ENCODE measurements at places on chromosomes 2 and 18.

DNA sequence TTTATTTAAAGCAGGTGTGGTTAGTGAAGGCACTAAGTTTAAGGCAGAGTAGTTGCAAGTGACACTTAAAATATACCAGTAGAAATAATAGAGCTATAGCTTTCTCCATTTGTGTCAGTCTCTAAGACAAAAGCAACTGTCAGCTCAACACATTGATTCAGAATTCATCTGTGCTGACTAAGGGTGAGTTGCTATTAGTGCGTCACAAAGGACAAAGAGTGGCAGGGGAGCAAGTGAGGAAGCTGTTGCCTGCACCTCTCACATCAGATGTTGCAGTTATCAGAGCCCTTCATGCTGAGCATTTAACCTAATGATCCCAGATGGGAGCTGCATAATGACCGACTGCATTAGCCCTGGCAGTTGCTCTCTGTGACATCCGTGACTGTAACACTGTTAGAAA, 138.6 kb downstream of the DTNA start:
- DNase-seq: no peak

- no peak for DNase-seq
Observed at GRCh38 chr2:7611750-7612149, 694.5 kb downstream of the RNF144A start.

DNA sequence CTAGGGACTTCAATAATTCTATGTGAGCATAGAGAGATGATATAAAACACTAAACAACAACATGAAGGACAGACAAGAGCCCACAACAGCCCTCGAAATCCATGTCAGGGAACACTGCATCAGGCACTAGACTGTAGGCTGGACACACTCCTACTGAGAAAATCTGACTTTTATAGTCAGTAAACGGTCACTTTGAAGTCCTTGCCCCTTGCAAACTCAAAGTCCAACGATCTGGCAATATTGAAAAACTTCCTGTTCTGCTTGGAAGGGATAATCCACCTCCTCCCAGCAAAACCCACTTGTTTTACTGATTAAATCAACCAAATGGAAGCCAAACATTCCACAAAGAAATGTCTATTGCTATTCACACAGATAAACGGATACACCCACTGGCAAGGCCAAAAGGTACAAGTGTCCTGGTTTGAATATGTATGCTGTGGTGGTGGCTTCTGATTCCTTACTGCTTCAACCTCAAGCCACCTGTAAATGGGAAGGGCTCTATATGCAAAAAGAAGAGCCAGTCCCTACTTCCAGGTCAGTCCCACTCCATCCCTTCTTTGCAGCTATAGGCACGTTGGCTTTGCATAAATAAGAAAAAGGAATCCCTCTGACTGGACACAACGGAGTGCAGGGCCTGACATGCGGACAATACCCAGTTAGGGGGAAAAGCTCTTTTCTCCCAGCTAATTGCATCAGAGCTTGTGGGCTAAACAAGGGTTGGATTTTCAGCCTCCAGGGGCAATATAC, 56.6 kb downstream of the STK39 start:
- no peak for DNase-seq

DNA sequence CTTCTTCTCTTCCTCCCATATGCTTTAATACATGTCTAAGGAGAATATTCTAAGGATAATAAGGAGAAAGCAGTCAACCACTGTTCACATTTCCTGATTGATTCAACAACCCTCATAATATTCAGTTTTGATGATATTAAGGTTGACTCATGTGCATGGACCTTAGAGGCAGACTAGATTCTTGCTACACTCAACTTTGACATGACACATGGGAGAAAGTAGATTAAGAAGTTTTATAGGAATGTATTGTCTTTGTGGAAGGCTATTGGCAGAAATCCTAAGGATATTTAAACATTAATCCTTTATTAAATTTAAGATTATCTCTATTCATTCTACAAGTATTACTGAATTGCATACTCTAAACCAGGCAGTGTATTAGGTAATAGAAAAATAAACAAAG, 309.1 kb upstream of the CYRIA start:
- no peak for DNase-seq

GRCh38 chr2:143617803-143618415, 488.7 kb downstream of the ARHGAP15 start:
- DNase-seq: no peak

- DNase-seq: no peak
Observed at GRCh38 chr2:232484628-232485347, 2.8 kb downstream of the ECEL1 start.

- DNase-seq: no peak
Observed at GRCh38 chr2:77104554-77104953, 417.6 kb downstream of the LRRTM4 start.

Data from DND-41 (cell line).